SIG-M5 (cell line): ENCODE measurements at places on chromosomes 4 and X.

GRCh38 chr4:153418558-153418957 is 47.6 kb upstream of the TMEM131L start:
- DNase-seq: no peak

- DNase-seq: no peak
Measured at GRCh38 chr4:175054980-175055379, 136.8 kb downstream of the ADAM29 start.

GRCh38 chr4:128386761-128387599 is 99.4 kb upstream of the PGRMC2 start:
- DNase-seq: no peak

- no peak for DNase-seq
Measured at GRCh38 chr4:134777606-134778005, 576.0 kb upstream of the PABPC4L start.

DNA sequence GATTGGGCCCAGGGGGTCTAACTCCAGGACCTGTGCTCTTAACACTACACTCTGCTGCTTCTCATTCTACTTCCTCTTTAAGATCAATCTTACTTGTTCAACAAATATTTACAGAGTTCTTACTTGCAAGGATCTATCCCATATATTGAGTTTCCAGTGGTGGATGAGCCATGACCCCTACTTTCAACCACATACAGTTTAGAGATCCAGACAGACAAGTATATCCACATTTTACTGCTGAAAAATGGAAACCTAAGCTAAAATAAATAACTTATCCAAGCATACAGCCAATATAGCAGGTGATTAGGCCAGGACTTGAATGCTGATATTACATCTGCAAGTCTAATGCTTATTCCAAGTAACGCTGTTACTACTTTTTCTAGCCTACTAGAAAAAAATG is 18.7 kb downstream of the TMEM150C start:
- no peak for DNase-seq

- DNase-seq: no peak
Measured at GRCh38 chrX:134782796-134783195, 124.5 kb upstream of the PLAC1 start.

DNA sequence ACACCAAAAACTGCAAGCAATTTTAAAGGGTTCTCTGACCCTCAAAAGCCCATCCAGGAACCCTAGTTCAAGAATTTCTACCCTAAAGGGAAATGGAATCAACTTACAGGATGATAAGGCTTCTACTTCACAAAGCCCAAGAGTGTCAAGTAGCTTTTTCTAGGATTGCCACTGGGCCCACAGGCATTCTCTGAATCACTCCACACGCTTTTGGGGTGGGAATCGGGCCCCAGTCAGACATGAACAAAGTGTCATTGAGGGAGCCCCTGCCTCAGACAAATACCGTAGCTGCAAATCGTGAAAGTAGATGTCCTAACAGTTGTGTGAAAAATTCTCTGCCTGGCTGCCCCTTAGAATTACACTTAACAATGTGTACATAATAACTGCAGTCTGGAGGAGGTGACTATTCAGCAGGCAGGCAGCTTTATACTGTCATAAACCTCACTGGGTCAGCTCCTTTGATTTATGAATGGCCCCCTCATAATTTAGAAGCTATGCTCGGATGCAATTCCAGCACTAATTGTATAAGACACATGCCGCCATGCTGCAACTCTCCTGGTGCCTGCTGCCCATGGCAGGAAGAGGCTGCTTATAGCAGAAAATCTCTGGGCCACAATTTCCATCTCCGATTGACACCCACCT is 36.7 kb downstream of the CHRDL1 start:
- no peak for DNase-seq

DNA sequence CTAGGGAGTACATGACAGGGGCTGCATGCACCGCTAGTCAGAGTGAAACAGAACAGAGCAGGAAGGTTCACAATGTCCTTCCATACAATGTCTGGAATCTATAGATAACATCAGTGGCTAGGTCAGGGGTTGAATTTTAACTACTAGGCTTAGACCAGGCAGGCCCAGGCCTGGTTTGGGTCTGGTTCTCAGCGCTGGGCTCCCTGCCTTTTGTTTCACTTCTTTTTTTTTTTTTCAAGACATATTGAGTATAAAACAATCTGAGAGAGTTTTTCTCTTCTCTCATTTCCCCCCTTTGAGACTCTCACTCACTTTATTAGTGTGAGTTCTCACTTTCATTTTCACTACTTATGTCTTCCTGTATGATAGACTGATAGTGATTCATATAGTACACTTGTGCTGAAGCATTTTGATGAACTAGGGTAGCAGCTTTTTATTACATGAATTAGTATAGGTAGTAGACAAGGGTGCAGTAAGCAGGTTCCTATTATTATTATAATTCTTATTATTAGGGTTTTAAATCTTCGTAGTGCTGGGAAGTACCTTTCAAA is 120.0 kb upstream of the ZDHHC15 start:
- no peak for DNase-seq

- DNase-seq: no peak
Measured at GRCh38 chrX:10190367-10190766, 33.6 kb downstream of the CLCN4 start.

GRCh38 chr4:172998527-172999469 is 169.8 kb upstream of the GALNT7 start:
- no peak for DNase-seq

GRCh38 chr4:148166132-148166591 is 276.1 kb downstream of the NR3C2 start:
- no peak for DNase-seq

- DNase-seq: no peak
Measured at GRCh38 chr4:11878241-11878640, 449.5 kb upstream of the HS3ST1 start.

DNA sequence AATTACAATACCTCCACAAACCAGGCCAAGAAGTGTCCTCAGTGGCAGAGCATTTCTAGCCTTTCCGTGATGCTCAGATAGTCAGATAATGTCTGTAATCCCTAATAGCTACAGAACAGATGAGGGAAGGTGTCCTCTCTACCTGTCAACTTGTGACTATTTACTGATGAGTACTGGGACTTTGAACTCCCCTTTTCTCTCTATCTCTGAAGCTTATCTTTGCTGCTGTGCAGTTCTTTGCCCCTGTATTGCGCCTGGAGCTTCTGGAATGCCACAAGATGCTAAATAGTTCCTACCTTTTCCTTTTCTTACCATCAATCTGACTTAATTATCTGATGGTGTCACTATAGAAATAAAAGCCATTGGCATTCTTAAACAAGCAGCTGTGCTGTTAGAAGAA is 30.5 kb downstream of the FGF2 start:
- no peak for DNase-seq

GRCh38 chrX:45524805-45525204 is 324.1 kb upstream of the DIPK2B start:
- no peak for DNase-seq

GRCh38 chrX:147890756-147891155 is 21.0 kb upstream of the FMR1 start:
- no peak for DNase-seq

DNA sequence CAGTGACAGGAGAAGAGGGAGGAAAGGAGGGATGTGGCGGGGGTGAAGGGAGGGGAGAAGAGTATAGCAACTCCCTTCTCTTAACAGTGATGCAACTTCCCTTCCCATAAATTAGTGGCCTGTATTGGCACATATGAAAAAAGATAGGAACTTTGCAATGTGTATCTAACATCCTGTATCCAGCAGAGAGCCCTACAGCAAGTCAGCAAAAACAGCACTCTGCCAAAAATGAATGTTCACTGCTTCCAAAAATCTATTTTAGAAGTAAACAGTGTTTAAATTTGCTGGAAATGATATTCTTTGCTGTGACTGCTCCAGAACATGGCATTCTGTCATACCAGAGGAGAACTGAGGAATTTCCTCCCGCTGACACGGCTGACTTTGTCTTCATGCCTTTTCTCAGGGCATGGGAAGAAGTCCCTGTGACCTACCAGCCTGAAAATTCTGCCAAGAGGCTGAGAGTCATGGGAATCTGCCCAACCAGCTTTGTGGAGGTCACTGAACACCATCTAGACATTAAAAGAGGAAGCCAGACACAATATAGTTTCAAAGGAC is 343.4 kb upstream of the RASGEF1B start:
- no peak for DNase-seq

- DNase-seq: no peak
Measured at GRCh38 chrX:5708251-5708650, 520.4 kb downstream of the NLGN4X start.

- no peak for DNase-seq
Measured at GRCh38 chr4:58738375-58738774, 1628.2 kb upstream of the IGFBP7 start.

DNA sequence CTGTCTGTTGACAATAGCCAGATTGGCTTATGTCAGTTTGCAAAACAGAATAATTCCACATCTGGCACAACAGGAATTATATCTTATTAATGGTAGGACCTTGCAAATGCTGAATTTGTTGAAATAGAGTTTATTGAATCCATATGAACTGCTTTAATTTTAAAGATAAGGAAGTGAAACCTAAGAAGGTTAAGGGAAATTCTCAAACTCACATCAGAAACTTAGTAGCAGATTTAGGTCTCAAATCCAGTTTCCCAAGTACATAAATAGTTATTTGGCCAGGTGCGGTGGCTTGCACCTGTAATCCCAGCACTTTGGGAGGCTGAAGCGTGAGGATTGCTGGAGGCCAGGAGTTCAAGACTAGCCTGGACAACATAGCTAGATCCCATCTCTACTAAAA is 117.1 kb downstream of the HNRNPD start:
- no peak for DNase-seq

DNA sequence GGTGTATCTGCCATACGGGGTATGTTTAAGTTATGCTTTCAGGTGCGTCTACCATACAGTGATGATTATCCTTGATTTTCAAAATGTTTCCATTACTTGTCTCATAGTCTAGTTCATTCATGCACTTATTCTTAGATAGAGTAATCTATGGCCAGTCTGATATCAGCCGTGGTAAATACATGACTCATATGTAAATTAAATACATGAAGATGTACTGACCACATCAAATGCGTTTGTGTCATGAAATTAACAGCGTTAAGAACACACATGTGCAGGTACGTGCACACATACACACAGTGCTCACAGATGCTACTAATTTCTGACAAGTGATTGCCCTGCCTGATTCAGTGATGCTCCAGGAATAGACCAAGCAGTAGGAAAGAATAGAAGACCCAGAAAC is 75.2 kb upstream of the EXOC1L start:
- DNase-seq: no peak

DNA sequence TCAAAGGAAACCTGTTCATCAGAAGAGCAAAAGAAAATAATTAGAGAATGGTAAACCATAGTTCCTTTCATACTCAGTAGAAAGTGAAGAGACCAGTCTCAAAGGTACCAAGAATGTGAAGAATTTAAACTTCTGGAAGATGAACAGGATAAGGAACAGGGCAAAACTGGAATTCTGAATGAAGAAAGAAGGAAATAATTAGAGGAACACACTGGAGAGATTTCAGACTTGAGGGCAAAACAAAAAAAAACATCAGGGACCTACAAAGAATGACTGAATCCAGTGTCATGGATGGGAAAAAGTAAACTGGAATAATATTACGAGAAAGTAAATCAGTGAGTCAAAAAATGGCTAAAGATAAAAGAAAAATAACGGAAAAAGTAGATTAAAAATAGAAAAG is 245.6 kb upstream of the NEIL3 start:
- DNase-seq: no peak

- DNase-seq: no peak
Measured at GRCh38 chr4:163367651-163368050, 24.0 kb downstream of the NPY5R start.

GRCh38 chr4:189502841-189503435 is 437.7 kb upstream of the FRG1 start:
- no peak for DNase-seq

- DNase-seq: no peak
Measured at GRCh38 chr4:13159041-13159620, 325.0 kb downstream of the RAB28 start.

GRCh38 chrX:31423609-31424189 is 351.9 kb upstream of the FTHL17 start:
- no peak for DNase-seq

DNA sequence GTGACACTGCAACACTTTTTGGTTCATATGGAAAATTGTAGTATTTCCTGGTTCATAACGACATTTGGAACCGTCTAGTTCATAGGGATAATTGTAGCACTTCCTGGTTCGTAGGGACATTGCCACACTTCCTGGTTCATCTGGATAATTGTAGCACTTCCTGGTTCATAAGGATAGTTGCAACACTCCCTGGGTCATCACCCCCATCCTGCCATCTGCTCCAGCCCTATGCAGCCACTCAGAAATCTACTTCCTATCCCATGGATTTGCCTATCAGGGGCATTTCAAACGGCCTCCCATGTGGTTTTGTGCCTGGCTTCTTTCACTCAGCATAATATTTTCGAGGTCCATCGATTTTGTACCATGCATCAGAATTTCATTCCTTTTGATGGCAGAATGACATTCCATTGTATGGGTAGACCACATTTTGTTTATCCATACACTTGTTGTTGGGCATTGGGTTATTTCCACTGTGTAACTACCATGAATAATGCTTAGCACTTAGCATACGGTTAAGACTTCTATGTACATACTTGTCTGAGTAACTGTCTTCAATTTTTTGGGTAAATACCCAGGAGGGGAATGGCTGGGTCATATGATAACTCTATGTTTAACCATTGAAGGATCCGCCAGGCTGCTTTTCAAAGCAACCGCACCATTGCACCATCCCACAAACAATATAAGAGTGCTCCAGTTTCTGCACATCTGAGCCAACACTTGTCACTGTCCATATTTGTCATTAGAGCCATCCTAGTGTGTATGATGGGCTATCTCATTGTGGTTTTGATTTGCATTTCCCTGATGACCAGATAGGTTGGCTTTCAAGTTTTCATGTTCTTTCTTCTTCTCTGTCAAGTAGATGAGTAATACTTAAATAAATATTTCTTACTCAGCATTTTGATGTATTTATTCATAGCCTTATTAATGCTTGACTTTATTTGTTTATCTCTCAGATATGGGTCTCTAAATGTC is 58.3 kb upstream of the CD99 start:
- DNase-seq: no peak

GRCh38 chr4:82125787-82126297 is 247.9 kb downstream of the HNRNPD start:
- DNase-seq: no peak

DNA sequence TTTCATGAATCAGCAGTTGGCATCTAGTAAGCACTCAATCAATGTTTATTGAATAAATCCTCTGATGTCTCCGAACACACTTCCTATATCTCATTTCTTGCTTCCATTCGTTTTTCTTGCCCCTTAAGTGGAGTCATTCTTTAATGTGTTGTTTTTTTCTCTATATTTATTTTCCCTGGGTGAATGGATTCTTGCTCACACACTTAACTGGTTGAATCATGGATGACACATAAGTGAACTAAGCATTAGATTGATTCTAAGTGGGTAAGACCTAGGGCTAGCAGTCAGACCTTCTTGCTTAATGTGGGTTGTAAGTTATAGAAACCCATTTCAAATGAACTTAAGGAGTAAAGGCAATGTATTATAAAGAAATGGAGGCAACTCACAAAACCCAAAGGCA is 111.1 kb downstream of the RTL3 start:
- DNase-seq: no peak

GRCh38 chrX:69318651-69319340 is 153.5 kb upstream of the PJA1 start:
- DNase-seq: no peak
